ENCODE measurements at places on chromosomes 12 and 14.

DNA sequence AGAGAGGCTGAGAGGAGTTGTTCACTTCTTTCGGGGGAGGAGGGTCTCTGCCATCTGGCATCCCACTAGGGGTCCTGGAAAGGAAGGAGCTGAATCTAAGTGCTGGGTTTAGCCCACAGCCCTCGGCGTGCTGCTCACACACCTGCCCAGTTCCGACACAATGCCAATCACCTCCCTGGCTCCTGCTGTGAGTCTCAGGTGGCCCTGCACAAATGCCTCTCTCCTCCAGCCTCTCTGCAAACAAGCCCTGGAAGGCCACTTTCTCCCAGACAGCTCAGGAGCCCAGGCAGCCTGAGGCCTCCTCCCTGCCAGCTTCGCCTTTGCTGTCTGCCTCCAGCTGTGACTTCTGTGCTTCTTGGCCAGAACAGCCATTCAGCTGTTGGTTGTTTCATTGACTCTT is 51.2 kb downstream of the SMIM41 start:
- no peak for DNase-seq

- no peak for DNase-seq
Observed at GRCh38 chr12:111775205-111776193, 8.8 kb downstream of the ALDH2 start.

DNA sequence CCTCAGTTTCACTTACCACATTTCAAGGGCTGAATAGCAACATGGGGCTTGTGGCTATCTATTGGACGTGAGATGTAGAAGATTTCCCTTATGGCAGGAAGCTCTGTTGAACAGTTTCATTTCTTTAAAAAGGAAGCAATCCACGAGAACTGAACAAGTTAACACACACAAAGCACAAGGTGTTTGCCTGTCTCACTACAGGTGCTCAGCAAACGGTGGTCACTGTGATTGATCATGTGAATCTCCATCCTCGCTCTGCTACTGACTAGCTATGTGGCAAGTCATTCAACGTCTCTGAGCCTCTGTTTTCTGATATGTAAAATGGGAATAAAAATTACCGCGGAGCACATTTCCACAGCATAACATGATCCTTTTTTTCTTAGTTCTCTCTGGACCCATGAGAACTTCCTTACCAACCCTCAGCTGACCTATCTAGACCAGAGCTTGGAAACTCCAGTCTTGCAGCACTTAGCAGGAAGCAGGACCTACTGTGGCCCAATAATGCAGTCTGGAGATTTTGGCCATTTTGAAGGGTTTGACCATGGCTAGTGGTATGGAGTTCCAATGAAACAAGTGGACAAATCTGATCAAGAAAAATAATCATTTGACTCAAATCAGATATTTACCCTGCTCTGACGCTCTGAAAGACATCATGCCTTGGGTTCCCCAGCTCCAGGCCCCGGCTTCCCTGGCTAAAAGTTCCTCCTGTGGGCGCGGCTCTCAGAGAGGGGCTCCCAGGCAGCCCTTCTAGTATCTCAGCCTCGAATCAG is 278.8 kb downstream of the ZFP36L1 start:
- DNase-seq = no peak

- no peak for DNase-seq
Observed at GRCh38 chr14:74583689-74584434, 28.2 kb downstream of the LTBP2 start.

- no peak for DNase-seq
Observed at GRCh38 chr14:102145395-102145794, 5.7 kb downstream of the WDR20 start.

- no peak for DNase-seq
Observed at GRCh38 chr14:57991353-57991752, 125.5 kb upstream of the SLC35F4 start.

DNA sequence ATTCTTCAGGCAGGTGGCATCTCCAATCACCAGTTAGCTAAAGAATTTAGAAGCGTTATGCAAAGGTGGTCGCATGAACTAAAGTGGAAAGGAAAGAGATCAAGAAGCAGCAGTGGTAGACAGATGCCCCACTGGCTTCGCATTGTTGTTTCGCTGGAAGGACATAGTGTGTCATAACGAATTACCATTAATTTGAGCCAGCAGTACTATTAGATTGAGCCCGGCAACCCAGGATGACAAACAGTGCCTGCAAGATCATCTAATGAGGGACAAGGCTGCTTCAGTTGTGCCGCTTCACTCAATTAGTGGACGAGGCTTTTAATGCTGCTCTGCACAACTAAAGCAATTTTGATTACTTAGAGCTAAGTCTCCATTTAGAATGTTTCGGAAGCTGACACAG is 274.5 kb upstream of the SOX5 start:
- DNase-seq = no peak

DNA sequence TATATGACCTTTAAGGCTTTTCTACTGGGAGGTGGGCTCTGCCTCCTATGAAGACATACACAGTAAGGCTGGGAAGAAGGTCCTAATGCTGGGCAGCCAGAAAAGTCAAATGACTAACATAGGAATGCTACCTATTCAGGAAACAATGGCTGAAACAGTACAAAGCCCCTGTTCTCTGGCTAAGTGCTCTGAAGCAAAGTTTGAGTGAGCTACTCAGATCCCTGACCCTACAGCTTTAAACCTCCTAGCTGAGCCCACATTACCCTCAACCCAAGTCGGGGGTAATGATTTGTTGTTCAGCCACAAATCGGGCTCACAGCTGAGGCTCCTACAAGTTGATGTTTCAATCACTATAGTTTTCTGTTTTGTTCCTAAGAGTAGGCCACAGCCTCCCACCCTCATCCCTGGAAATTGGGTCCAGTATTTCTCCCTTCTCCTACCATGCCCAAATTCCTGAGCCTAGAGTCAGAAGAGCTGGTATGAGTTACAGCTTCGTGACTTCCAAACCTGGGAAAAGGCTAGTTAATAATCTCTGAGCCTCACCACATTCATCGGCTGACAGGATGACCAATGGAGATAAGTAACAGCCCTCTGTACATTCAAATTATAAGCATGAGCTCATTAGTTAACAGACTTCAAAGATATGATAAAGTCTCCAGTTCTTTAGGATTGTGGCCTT is 46.5 kb downstream of the BTBD7 start:
- DNase-seq = no peak

GRCh38 chr12:89544681-89545184 is 18.9 kb upstream of the POC1B start:
- DNase-seq = no peak

DNA sequence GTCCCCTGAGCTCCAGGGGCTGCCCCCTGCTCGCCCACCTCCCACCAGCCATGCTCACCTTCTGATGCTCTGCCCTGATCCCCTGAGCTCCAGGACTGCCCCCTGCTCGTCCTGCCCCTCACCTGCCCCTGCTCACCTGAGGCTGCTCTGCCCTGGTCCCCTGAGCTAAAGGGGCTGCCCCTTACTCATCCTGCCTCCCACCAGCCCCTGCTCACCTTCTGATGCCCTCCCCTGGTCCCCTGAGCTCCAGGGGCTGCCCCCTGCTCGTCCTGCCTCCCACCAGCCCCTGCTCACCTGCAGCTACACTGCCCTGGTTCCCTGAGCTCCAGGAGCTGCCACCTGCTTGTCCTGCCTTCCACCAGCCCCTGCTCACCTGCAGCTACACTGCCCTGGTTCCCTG is 247.2 kb downstream of the TMEM121 start:
- DNase-seq = no peak

GRCh38 chr12:25824734-25825133 is 133.7 kb upstream of the RASSF8 start:
- DNase-seq = no peak

GRCh38 chr12:100138048-100138802 is 4.4 kb downstream of the BLTP3B start:
- DNase-seq = no peak

- DNase-seq = no peak
Observed at GRCh38 chr14:64715146-64715627, 11.0 kb downstream of the PLEKHG3 start.

GRCh38 chr12:6362403-6362802 is 13.0 kb downstream of the SCNN1A start:
- no peak for DNase-seq

- no peak for DNase-seq
Observed at GRCh38 chr12:22473212-22473611, 71.1 kb downstream of the C2CD5 start.

DNA sequence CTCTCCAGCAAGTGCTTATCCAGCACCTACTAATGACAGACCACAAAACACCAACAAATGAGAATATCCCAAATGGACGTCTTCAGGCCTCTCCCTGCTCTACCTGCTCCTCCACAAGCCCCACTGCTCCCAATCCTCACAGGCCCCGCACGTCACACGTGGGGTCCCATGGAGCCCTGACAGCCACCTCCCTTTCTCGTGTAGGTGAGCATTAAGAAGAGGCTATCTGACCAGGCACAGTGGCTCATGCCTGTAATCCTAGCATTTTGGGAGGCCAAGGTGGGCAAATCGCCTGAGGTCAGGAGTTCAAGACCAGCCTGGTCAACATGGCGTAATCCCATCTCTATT is 5.4 kb downstream of the RIMBP2 start:
- DNase-seq = no peak

GRCh38 chr12:21526721-21527345 is 737 bp downstream of the SPX start:
- no peak for DNase-seq

DNA sequence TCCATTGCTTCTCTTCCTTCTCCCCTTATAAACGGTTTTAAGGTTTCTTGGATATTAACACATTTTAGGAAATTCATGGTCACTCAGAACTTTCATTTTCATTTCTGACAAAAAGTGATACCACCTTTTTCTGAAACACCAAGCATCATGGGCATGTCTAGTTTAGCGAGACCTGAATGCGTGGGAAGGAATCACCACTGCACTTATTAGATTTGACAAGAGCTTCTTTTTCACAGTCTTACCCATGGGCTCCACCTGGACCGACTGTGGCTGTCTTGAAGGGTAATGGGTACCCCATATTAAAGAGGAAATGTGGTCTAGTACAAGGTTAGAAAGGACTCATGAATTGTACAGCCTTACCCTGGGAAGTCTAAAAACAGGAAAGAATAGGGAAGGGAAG is 95.4 kb downstream of the KCNK10 start:
- DNase-seq = no peak

DNA sequence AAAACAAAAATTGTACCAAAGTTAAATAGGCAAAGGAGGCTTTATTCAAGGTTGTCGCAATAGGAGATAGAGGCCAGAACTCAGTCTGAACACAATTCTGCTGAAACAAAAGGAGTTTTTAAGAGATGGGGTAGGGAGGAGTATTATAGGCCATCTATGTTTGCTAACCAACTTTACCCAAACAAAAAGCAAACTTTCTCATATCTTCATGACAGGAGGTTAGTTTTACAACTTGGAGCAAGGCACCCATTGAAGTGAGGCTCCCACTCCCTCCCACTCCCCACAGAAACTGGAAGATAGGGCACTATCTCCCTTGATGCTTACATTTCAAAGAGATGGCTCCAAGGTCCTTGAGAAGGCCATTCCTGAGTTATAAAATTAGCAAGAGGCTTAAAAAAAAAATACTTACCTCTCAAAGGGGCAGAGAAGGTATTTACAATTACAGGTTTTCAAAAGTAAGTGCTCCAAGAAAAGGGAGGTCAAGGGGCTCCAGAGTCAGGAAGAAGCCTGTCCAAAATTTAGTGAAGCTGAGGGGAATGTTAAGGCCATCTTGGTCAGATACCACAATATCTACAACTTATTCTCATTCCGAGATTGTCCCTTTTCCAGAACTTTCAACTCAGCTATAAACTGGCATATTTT is 84.4 kb upstream of the DHRS4 start:
- DNase-seq = no peak

GRCh38 chr14:59202031-59202430 is 13.6 kb downstream of the DAAM1 start:
- no peak for DNase-seq

- DNase-seq = no peak
Observed at GRCh38 chr14:68651075-68651474, 141.8 kb downstream of the ZFP36L1 start.

DNA sequence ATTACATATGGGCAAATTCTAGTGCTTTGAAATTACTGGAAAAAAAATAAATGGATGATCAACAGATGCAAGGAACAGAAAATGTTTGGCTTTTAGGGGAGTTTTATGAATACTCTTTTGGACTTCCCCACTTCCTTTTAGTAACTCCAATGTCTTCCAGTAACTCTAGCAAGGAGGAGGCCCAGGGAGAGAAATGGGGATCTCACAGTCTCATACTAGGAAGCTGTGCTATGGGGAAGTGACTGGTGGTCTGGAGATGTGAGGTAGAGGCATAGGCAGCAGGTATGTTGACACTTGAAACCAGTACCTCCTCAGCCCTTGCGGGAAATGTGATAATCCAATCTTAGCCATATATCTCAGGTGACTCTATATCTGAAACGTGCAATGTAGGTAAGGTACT is 68.1 kb downstream of the CRADD start:
- no peak for DNase-seq

DNA sequence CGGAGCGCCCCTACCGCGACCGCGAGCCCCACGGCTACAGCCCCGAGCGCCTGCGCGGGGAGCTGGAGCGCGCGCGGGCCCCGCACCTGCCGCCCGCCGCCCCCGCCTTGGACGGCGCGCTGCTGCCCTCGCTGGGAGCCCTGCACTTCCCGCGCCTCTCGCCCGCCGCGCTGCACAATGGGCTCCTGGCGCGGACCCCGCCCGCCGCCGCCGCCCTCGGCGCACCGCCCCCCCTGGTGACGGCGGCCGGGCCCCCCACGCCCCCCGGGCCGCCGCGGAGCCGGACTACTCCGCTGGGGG is 27.0 kb downstream of the LRCOL1 start:
- DNase-seq = no peak

GRCh38 chr12:108231109-108231905 is 102.2 kb downstream of the WSCD2 start:
- no peak for DNase-seq

- no peak for DNase-seq
Observed at GRCh38 chr14:101687756-101688546, 73.6 kb upstream of the PPP2R5C start.

- no peak for DNase-seq
Observed at GRCh38 chr12:79366374-79366773, 324.4 kb downstream of the PAWR start.

- DNase-seq = no peak
Observed at GRCh38 chr12:52655251-52655650, 3.2 kb upstream of the KRT2 start.

- DNase-seq = no peak
Observed at GRCh38 chr12:24678436-24678835, 270.5 kb downstream of the BCAT1 start.

GRCh38 chr12:116400636-116401372 is 123.3 kb upstream of the MED13L start:
- no peak for DNase-seq
